ENCODE measurements at places on chromosomes 4 and X. TPM values are rescaled to one million over a fixed set of nuclear protein-coding genes. Genes with fewer than 3 reads are reported as not detected.

The DMP1 gene
- not detected for total RNA-seq

The CYTL1 gene
- not detected for total RNA-seq

The YY2 gene
- 3.0 TPM for total RNA-seq

The FRMPD4 gene
- total RNA-seq, result not detected

The EFHC2 gene
- 0.31 TPM for total RNA-seq

The PPARGC1A gene
- total RNA-seq, result 0.05 TPM

The ADAM29 gene
- total RNA-seq, result not detected

The ENPP6 gene
- total RNA-seq, result not detected

The TAF7L gene
- total RNA-seq, result not detected

The EPHA5 gene
- total RNA-seq, result 0.41 TPM

The GUCY1B1 gene
- 0.27 TPM for total RNA-seq

The TMPRSS11D gene
- total RNA-seq, result not detected

The USP17L26 gene
- not detected for total RNA-seq

The STARD8 gene
- 1.6 TPM for total RNA-seq

The GABRA4 gene
- total RNA-seq, result not detected

The HS6ST2 gene
- 0.07 TPM for total RNA-seq

The PASD1 gene
- total RNA-seq, result not detected

The UCHL1 gene
- total RNA-seq, result 969 TPM

The FAM241A gene
- total RNA-seq, result 0.95 TPM

Data from A549 treated with CpdA at 1 μM for 4 hours (cell line).